RPMI7951 (cell line): ENCODE measurements at places on chromosomes 11 and 22. TPM values are rescaled to one million over a fixed set of nuclear protein-coding genes. Genes with fewer than 3 reads are reported as not detected.

DNA sequence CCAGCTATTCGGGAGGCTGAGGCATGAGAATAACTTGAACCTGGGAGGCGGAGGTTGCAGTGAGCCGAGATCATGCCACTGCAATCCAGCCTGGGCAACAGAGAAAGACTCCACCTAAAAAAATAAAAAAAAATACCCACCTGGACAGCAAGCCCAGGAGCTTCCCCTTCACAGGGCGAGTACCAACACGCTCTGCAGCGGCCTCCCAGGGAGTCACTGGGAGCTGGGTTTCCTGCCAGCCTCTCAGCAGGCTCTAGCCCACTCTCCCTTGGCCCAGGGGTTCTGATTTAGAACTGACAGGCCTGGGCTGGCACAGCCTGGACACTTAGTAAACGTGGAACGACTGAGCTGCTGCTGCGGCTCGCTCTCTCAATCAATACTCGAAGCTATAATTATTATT, 2.0 kb upstream of the CABP7 start:
- DNase-seq: no peak

GRCh38 chr22:50523806-50524675, 1.4 kb downstream of the SCO2 start:
- no peak for DNase-seq

KREMEN1 gene
- total RNA-seq: 6.1 and 6.2 TPM in 2 replicates

- no peak for DNase-seq
Measured at GRCh38 chr11:68375766-68376165, 63.4 kb downstream of the LRP5 start.

IFITM10 gene
- total RNA-seq: 4.3 and 6.6 TPM in 2 replicates
